GM20000 (cell line): ENCODE measurements at places on chromosomes 16 and 17.

- DNase-seq: no peak
Measured at GRCh38 chr16:26598061-26598460, 468.7 kb upstream of the C16orf82 start.

DNA sequence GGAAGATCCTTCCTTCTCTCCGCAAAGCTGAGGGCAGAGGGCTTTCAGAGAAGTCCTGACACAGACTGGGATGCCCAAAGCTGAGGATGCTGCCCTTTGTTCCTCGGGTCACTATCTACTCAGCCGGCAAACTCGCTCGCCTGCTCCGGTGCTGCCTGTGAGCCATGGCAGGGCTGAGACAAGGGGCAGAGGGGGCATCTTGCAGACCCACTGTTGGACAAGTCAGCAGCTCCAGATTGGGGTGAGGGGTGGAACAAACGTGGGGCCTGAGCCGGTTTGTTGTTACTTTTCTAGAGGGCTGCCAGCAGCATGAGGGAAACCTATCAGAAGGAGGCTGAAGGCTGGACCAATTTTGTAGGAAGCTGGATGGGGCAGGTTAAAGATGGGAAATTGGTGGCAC, 47.1 kb upstream of the PIK3R6 start:
- no peak for DNase-seq

DNA sequence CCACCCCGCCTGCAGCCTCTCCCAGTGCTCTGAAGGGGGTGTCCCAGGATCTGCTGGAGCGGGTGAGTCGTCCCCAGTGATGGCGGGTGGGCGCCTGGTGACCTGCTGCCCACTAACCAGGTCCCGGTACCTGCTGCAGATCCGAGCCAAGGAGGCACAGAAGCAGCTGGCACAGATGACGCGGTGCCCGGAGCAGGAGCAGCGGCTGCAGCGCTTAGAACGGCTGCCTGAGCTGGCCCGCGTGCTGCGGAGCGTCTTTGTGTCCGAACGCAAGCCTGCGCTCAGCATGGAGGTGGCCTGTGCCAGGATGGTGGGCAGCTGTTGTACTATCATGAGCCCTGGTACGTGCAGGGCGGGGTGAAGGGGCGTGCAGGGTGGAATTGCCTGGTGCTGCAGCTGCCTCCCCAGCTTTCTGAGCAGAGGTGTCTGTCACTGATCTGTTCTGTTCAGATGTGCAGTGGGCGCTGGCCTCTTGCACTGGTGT, 3.6 kb downstream of the CDT1 start:
- no peak for DNase-seq

GRCh38 chr17:48236681-48237134, 129.1 kb downstream of the SNX11 start:
- DNase-seq: no peak

DNA sequence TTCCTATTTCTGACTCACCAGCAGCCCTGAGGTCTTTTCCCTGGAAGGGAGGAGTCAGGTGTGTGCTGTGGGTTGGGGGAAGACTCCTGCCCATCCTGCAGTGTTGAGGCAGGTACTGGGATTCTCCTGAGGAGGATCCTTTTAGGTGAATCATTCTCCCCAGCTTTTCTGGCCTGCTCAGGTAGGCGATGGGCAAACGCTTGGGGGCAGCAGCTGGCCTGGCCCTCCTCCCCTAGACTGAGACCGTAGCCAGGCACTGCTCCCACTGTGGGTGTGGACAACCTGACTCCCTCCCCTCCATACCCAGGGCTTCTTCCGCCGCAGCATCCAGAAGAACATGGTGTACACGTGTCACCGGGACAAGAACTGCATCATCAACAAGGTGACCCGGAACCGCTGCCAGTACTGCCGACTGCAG, 15.1 kb downstream of the GJD3 start:
- DNase-seq: no peak

- DNase-seq: no peak
Measured at GRCh38 chr17:55451203-55451641, 29.6 kb upstream of the MMD start.

DNA sequence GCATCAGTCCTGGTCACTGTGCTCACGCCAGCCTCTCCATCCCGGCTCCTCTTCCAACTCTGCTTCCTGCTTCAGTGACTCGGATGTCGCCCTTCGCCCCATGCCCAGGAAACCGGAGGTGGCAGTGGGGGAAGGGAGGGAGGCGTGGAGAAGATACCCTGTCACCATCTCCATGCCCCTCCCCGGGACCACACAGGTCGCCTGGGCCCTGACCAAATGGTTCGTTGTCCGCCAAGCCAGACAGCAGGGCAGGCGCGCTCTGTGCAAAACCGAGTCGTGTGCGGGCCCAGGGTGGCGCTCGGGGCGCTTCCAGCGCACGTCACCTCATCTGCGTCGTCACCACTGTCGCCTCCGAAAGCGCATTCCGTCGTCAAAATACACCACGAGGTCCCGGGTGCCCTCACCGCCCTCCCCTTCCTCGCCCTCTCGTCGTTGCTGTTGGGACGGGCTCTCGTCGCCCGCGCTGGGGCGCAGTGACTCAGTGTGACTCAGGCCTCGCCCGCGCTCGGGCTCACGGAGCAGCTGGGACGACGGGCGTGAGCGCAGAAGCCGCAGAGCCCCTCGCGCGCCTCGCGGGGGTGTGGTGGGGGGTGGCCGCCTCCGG, 39.2 kb downstream of the ZNF778 start:
- DNase-seq: peak; percentile 54

- DNase-seq: peak; percentile 65
Measured at GRCh38 chr16:10812312-10813098, 6.1 kb downstream of the TVP23A start.

GRCh38 chr16:7983676-7984075, 606.6 kb downstream of the TMEM114 start:
- DNase-seq: no peak

DNA sequence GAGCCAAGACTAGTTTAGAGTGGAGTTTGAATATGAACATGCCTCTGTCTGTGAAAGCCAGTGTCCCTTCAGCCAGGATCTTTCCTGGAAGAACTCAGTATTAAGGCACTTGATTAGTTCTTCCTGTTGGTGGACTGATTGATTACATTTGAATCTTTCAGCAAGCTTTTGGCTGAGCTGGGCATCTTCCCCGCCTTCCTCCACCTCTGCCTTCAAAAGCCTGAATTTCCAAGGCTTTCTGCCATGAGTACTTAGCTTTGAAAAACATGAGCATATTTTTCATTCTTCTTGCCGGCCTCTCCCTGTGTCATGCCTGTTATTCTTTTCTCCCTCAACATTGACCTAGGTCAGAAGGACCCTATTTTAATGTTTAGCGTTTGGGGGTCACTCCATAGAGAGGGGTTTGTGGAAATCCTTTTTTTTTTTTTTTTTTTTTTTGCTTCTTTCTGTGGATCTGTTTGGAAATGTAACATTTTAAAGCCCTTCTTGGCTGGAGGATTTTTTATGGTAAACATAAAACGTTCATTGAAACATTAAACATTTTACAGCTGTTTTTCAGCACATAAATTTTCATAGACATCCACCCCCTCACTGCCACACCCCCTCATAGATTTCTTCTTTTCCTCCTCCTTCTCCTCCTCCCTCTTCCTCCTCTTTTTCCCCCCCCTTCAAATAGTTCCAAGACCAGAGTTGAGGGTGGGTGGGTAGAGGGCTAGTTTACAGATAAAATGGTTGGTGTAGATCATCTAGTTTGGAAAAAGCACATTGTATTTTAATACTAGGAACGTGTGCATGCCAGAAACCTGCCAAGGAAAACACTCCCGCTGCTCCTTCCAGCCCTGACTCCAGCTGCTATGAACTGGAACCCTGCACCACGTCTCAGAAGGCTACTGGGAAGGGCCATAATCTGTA, 645.9 kb downstream of the WWOX start:
- no peak for DNase-seq

GRCh38 chr17:72240333-72240732, 119.5 kb downstream of the SOX9 start:
- DNase-seq: peak; percentile 44

GRCh38 chr16:84718-85406, 6.8 kb downstream of the MPG start:
- DNase-seq: peak; percentile 80

DNA sequence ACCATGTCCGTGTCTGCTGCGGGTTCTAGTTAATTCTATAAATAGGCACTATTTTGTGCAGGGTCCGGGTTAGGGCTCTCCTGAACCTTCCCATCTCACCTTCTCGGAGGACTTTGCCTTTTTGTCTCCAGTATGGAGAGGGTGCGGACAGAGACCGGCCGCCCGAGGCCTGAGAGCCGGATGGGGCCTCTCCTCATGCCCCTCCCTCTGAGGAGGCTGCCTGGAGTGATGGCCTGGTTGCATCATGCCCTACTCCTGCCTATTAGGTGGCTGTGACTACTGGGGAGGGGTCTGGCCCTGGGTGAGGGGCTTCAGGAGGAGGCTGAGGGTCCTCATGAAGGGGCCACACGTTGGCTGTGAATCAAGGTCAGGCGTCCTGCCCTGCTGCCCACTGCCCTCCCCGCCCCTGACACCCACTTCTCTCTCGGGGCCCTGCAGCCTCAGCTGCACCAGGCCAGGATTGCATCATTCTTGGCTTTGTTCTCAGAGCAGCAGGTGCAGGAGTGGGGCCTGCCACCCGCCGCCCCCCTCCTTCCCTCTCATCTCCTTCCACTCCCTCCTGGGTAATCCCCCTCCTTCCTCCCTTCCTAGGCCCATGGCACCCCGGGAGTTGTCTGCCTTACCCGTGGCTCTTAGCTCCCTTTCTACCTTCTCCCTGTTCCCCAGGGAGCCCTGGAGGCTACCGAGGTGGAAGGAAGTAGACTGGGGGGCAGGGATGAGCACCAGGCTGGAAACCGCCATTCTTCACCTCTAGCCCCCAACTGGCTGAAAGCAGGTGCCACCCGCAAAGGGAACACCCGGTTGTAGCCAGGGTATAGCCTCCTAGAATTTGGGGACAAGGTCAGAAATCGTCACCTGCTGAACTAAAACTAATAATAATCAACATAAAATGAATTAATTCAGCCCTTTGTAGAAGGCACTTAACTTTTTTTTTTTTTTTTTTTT, 12.7 kb upstream of the ARHGAP23 start:
- DNase-seq: peak; percentile 55

DNA sequence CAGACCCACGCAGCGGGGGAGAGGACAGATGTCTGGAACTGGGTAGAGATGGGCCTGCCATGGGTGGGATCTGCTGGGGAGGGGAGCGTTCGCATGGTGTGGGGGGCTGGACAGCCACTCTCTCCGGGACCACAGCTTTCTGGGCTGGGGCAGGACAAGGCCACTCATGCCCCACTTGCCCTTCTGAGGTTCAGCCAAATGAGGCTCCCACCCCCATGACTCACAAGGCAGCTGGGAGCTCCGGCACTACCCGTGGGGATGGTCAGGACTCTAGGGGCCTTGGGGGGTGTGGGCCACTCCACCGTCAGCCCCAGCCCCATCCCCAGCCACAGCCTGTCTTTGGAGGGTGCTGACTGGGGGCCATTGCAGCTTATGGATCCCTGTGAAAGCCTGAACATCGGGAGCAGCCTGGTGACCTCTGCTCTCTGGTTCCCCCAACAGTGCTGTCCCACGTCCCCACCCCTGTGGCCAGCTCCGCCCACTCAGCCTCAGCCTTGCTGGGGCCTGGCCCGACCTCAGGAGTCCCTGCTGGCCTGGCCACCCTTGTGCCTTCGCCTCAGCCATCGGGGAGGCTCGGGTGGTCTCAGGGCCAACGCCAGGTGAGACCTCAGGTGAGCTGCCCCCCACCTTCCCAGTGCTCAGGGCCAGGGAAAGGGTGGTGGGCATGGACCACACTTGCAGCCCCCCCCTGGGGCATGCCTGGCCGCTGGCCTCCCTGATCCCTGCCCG, 4.7 kb upstream of the CDH15 start:
- no peak for DNase-seq

GRCh38 chr16:12319428-12320035, 343.0 kb downstream of the SNX29 start:
- no peak for DNase-seq

DNA sequence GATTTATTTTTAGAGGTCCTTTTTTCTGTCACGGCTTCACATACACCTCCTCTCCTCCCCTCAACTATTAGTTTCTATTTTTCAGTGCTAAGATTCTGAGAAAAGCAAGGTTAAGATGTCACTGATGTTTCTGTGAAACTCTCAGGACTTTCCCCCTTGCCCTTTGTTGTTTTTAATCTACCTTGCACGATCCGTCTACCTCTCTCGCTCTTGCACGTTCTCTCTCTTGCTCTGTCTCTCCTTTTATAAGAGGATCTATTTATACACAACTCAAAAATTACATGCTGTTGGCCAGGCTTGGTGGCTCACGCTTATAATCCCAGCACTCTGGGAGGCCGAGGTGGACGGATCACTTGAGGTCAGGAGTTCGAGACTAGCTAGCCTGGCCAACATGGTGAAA, 43.6 kb downstream of the RPA1 start:
- peak; percentile 32 for DNase-seq

- DNase-seq: no peak
Measured at GRCh38 chr16:15041271-15042004, 14.4 kb downstream of the NTAN1 start.

- DNase-seq: no peak
Measured at GRCh38 chr17:40599468-40599763, 34.1 kb upstream of the CCR7 start.

- no peak for DNase-seq
Measured at GRCh38 chr16:83159049-83159448, 532.3 kb downstream of the CDH13 start.

GRCh38 chr16:19308392-19308791, 22.9 kb downstream of the CLEC19A start:
- DNase-seq: no peak

GRCh38 chr17:76382803-76383545, 1.4 kb upstream of the SPHK1 start:
- DNase-seq: peak; percentile 92

DNA sequence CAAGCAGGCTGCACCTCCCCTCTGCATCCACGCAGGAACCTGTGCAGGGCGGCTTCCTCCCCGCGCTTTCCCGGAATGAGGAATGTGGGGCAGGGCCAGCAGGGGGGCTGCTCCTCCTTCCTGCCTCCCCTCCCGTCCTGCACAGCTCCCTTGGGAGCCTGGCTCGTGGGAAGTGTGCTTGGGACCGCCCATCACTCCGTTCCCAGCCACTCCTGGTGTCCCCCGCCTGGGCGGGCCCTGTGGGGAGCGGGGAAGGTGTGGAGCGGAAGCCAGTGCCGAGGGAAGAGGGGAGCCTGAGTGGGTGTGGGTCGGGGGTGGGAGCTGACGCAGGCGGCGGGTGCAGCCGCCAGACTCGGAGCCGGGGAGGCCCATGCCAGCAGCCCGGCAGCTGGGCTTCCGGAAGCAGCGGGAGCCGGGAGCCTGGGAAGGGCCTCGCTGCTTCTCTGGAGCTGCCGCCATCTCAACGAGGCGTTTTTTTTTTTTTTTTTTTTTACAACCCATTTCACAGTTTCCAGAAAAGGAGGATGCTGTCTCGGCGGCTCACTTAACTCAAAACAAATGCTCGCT, 24.1 kb downstream of the BAHCC1 start:
- no peak for DNase-seq

- DNase-seq: no peak
Measured at GRCh38 chr17:15239491-15239890, 25.6 kb downstream of the PMP22 start.

DNA sequence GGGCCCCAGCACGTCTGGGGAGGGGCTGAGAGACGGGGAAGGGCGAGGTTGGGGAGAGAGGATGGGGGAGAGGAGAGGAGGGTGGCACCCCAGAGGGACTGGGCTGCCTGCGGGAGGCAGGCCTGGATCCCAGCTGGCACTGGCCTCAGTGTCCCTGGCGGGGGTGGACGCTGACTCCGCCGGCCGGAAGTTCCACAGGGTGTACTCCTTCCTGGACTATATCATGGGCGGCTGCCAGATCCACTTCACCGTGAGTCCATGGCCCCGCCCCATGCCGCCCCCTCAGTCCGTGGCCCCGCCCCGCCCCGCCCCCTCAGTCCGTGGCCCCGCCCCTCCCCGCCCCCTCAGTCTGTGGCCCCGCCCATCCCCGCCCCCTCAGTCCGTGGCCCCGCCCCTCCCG, 11.3 kb downstream of the CPNE7 start:
- DNase-seq: no peak
